CD8-positive, alpha-beta T cell (primary cell): ENCODE measurements at places on chromosomes 6 and 20. TPM values are rescaled to one million over a fixed set of nuclear protein-coding genes. Genes with fewer than 3 reads are reported as not detected.

The BMP6 gene
- total RNA-seq = not detected

The NTSR1 gene
- not detected for total RNA-seq

The VSTM2L gene
- not detected for total RNA-seq

The MYLK2 gene
- total RNA-seq = not detected

The HCK gene
- 0.14 TPM for total RNA-seq

The HLA-DOB gene
- total RNA-seq = 13.4 TPM

The PRSS16 gene
- total RNA-seq = 0.62 TPM
